Stimulated activated naive B cell treated with anti-CD40 and anti-IgM and Interleukin-4, amounts not matched to agents 10 μg/mL and 1 μg/mL and 100 μg/mL, for 72 hours (primary cell): ENCODE measurements at places on chromosomes 3 and 15.

DNA sequence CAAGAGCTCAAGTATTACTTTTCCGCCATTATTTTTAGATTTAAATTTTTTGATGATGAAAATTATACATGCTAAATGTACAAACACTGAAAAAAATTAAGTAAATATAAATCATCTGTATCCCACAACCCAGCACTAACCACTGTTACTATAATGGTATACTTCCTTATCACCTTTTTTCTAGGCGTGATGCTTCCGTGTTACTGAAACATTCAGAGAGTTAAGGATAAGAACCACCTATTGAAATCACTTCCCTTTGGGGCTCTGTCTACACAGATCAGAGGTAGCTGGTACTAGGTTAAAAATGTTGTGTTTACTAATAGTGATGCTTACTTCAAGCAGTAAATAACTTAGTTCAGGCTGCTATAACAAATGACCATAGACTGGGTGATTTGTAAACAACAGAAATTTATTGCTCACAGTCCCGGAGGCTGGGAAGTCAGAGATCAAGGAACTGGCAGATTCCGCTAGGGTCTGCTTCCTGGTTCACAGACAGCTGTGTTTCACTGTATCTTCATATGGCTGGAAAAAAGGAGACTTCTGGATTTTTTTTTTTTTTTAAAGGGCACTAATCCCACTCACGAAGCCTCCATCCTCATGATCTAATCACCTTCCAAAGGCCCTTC, 6.4 kb downstream of the SNX4 start:
- no peak overlapping the region for H3K4me3 ChIP-seq
- H3K27ac ChIP-seq: no peak overlapping the region
- no peaks in the 10 kb centered on the region for H3K27me3 ChIP-seq

DNA sequence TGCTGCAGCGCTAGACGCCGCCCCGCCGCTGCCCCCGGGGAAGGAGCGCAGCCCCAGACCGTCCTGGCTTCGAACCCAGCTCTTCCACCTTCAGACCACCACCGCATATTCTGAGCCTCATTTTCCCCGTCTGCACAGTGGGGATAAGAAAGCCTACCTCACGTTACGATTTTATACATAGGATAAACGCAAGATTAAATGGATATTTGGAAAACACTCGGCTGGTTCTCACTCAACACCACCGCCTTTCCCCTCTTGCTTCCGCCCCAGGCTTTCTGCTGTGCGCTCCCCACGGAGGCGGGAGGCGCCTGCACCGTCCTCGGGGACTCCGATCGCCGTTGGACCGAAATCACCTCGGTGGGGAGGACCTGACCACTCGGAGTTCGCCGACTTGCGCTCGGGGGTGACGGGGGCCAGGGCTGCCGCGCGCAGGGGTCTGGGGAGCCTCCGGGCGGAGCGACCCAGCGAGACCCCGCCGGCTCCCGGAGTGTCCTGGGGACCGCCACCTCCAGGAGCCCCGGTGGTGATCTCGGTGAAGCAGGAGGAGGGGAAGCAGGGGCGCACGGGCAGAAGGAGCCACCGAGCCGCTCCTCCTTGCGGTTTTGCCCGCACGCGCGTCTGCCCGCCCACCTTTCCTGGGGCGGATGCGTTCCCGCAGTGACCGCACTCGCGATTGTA, 4.0 kb downstream of the FBXL22 start:
- H3K27me3 ChIP-seq: no peaks in the 10 kb centered on the region
- H3K36me3 ChIP-seq: peaks cover 13% of the 10 kb centered on the region
- peaks cover 87% of the 10 kb centered on the region for H3K4me1 ChIP-seq
- H3K27ac ChIP-seq: peak overlapping the region; percentile 94
- H3K4me3 ChIP-seq: peak overlapping the region; percentile 89
- no peak for DNase-seq

DNA sequence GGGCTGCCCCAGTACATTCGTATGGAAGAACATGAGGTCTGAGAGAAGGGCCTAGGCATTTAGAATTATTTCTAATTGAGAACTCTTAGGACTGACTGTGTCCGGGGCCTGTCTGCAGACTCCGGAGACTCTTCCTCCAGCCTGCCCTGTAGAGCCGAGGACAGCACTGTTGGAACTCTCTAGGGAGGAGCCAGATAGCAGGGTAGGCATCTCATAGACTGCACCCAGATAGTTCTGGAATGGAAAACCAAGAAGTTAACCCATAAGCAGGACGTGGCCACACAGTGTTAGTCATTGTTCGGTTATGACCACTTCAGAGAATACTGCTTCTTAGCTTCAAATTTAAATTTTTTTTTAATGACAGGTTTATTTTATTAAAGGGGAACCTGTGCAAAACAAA, 59.5 kb downstream of the SNRK start:
- DNase-seq: no peak
- H3K27ac ChIP-seq: no peak overlapping the region
- no peaks in the 10 kb centered on the region for H3K27me3 ChIP-seq
- H3K36me3 ChIP-seq: peaks cover 32% of the 10 kb centered on the region
- H3K4me1 ChIP-seq: peaks cover 2% of the 10 kb centered on the region
- no peak overlapping the region for H3K4me3 ChIP-seq

- no peak overlapping the region for H3K27ac ChIP-seq
- no peaks in the 10 kb centered on the region for H3K27me3 ChIP-seq
- H3K4me3 ChIP-seq: no peak overlapping the region
- DNase-seq: no peak
These were observed 7.5 kb downstream of the CDAN1 start for GRCh38 chr15:42729409-42729808.

DNA sequence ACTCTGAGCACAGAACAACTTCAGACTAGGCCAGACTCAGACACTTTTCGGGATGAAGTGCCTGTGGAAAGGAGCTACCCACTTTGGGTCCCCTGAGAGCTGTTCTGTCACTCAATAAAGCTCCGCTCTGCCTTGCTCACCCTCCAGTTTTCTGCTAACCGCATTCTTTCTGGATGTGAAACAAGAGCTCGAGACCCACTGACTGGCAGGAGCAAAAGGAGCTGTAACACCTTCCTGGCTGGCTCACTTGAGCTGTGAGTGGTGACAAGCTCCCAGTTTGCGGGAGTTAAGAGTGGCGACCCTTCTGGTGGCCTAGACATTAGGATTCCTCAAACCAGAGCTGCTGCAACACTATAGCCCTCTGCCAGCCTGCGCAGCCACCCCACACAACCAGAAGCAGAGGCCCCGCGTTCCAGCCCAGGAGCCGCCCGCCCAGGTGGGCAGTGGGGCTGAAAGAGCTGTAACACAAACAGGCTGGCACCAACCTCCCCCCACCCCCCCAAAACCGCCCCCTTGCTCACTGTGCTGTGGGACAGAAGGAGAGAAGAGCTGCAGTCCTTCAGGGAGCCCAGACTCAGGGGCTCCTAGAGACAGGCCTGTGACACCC, 1178.1 kb upstream of the GBE1 start:
- H3K4me1 ChIP-seq: no peaks in the 10 kb centered on the region
- no peaks in the 10 kb centered on the region for H3K27me3 ChIP-seq
- DNase-seq: no peak
- H3K4me3 ChIP-seq: no peak overlapping the region
- H3K36me3 ChIP-seq: no peaks in the 10 kb centered on the region

DNA sequence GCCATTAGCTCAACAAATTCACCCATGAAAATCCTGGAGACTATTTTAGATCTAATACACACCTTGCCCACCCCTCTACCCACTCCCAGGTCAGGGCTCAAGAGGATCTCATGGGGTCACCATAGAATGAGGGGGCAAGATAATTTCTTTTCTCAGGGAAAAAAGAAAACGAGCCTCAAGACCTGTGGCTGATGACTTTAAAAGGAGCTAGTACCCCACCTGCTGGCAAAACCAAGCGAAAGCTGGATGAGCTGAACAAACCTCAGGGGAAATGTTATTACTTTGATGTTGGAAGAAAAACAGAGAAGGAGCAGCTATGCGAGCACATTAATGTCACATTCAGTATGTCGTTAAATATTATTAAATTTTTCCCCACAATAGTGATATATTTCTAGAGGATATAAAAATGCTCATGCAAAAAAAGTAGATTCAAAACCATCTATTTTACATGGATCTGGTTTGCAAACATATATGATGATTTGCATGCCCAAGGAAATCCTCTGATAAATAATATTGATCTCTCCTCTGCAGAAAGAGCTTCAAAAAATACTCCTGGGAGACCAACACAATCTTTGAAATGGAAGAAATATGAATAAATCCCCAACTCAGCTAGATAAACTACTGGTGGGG, 37.7 kb downstream of the PLD1 start:
- DNase-seq: no peak
- H3K27me3 ChIP-seq: peaks cover 5% of the 10 kb centered on the region
- H3K4me1 ChIP-seq: no peaks in the 10 kb centered on the region
- H3K4me3 ChIP-seq: no peak overlapping the region

DNA sequence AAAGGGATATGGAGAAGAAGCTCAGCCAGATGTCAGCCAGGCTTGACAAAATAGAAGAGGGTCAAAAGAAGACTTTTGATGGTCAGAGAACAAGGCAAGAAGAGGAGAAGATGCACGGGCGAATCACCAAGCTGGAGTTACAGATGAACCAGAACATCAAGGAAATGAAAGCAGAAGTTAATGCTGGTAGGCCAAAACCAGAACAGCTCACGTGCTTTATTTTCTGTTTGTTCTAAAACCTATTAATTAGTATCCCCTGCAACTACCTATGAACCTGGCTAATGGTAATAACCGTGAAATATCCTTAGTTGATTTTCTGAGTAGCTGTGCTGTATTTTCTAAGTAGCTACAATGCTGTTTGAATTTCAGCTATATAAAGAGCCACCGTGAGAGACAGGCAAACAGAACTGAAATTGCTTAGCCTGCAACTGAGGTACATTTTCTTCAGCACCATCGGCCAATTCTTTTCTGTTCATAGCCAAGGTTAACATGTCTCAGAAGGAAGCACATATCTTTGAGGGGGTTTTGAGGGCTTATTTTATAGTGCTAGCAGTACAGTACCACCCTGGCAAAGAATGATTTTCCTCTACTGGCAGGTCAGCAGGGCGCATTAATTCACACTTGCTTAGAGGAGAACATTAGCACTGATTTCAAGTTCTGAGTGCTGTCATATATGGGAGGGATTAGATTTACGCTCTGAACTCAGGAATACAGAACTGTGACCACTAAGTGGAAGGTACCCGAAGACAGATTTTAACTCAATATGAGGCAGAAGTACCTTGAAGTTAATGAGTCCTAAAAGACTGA, 78.9 kb downstream of the FAM81A start:
- peak overlapping the region; percentile 89 for H3K27ac ChIP-seq
- peaks cover 30% of the 10 kb centered on the region for H3K4me1 ChIP-seq
- H3K36me3 ChIP-seq: peaks cover 4% of the 10 kb centered on the region
- DNase-seq: no peak

GRCh38 chr3:111694471-111694870, 99.3 kb upstream of the ZBED2 start:
- no peaks in the 10 kb centered on the region for H3K36me3 ChIP-seq
- DNase-seq: no peak
- H3K4me3 ChIP-seq: no peak overlapping the region

- no peaks in the 10 kb centered on the region for H3K27me3 ChIP-seq
- no peak overlapping the region for H3K4me3 ChIP-seq
- H3K27ac ChIP-seq: no peak overlapping the region
- no peak for DNase-seq
These were observed 68.5 kb downstream of the PLCH1 start for GRCh38 chr3:155676252-155676981.

DNA sequence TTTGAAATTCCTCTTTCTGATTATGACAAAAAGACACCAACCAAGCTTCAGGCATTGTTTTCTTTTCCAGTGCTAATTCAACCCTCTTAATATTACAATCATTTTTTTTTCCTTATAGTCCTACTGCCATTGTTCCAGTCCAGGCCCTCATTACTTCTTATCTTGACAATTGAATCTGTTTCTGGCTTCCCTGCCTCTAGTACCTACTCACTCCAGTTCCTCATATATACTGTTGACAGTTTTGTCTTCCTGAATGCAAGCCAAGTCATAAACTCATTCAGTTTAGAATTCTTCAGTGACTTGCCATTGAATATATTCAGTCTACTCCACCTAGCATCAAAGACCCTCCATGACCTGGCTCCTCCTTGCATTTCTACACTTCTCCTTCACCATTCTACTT, 507.4 kb downstream of the FGF12 start:
- H3K27ac ChIP-seq: no peak overlapping the region
- no peaks in the 10 kb centered on the region for H3K27me3 ChIP-seq
- H3K36me3 ChIP-seq: no peaks in the 10 kb centered on the region
- no peak overlapping the region for H3K4me3 ChIP-seq
- H3K4me1 ChIP-seq: no peaks in the 10 kb centered on the region

DNA sequence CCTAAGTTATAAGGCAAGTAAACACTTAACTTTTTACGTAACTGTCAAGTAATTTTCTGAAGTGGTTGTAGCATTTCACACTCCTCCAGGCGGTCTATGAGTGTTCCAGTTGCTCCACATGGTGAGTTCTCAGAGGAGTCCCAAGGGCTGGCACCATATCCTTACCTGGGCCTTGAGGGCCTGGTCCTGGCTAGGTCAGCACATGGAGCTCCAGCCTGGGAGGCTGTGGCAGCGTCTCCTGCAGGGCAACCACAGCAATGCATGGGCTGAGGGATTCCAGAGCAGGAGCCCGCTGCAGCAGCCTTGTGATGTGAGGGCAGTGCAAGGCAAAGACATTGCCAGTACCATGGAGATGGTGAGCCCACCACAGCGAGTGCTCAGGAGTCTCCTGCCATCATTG, 32.2 kb upstream of the LYZL4 start:
- H3K27ac ChIP-seq: no peak overlapping the region
- H3K27me3 ChIP-seq: peaks cover 40% of the 10 kb centered on the region
- H3K4me3 ChIP-seq: no peak overlapping the region

DNA sequence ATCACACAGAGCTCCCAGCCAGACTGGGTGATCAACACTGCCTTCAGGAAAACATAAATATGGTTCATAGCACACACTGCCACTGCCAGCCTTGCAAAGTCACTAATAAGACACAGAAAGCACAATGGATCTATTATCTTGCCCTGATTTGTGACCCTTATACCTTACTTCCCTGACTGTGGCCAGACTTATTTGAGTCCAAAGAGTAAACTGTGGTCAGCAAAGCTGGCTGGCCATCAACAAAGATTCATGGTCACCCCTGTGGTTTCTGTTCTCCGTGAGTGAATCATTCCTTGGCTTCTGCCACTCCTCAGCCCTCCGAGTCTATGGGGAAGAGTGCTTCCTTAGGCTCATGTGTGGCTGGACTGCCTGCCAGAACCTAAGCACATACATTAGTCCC, 437.7 kb downstream of the RAP2B start:
- no peaks in the 10 kb centered on the region for H3K27me3 ChIP-seq
- DNase-seq: no peak
- no peak overlapping the region for H3K4me3 ChIP-seq

GRCh38 chr3:45088543-45089358, 57.4 kb downstream of the CDCP1 start:
- DNase-seq: no peak
- no peak overlapping the region for H3K4me3 ChIP-seq
- H3K4me1 ChIP-seq: no peaks in the 10 kb centered on the region
- no peaks in the 10 kb centered on the region for H3K27me3 ChIP-seq

DNA sequence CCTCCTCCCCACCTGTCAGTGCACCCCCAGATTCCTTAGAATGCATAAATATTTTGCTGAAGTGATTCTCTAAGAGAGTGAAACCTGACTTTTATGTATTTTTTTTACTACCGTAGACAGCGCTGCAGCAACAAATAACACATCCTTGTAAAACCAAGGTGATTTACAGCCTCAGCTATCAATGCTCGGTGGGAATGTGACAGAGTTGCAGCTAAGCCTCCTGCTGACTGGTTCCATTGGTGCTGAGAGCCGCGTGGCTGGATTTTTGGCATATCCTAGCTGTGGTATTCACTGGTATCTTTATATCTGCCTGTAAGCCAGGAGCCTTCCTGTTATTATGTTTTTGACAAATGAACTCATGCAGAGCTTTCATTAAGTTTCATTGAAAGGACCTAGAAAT, 11.0 kb downstream of the FGD5 start:
- H3K36me3 ChIP-seq: no peaks in the 10 kb centered on the region
- peaks cover 20% of the 10 kb centered on the region for H3K27me3 ChIP-seq
- H3K4me3 ChIP-seq: no peak overlapping the region
- no peak for DNase-seq
- H3K27ac ChIP-seq: no peak overlapping the region
